B cell (primary cell): ENCODE measurements at places on chromosomes 5 and 9. TPM values are rescaled to one million over a fixed set of nuclear protein-coding genes. Genes with fewer than 3 reads are reported as not detected.

SUSD3 gene
- 68.7 and 85.0 TPM in 2 replicates for polyA plus RNA-seq

ZNF462 gene
- 0.06 TPM in 1 of 2 replicates, not detected in the other for polyA plus RNA-seq

GRCh38 chr5:109455598-109456096, 45.9 kb upstream of the PJA2 start:
- H3K27me3 ChIP-seq: no peaks in the 10 kb centered on the region
- no peaks in the 10 kb centered on the region for H3K4me1 ChIP-seq
- no peak for DNase-seq
- H3K27ac ChIP-seq: no peak overlapping the region

- peaks cover 28% of the 10 kb centered on the region for H3K4me1 ChIP-seq
- peaks cover 7% of the 10 kb centered on the region for H3K36me3 ChIP-seq
- no peak within 1 kb of the TSS for H3K4me3 ChIP-seq
- no peak within 1 kb of the TSS for H3K27ac ChIP-seq
- H3K27me3 ChIP-seq: no peaks in the 10 kb centered on the region
These were observed at the start of gene LTC4S for GRCh38 chr5:179793468-179794139. TSS of gene LTC4S (plus strand) at chr5:179793986. CDS start at chr5:179794081, 95 bp downstream.

- no peak overlapping the region for H3K27ac ChIP-seq
- no peak for DNase-seq
- H3K36me3 ChIP-seq: no peaks in the 10 kb centered on the region
- H3K4me1 ChIP-seq: no peaks in the 10 kb centered on the region
These were observed 760.9 kb upstream of the WWC1 start for GRCh38 chr5:167530548-167530947.

GRCh38 chr5:75242067-75242466, 5.4 kb upstream of the ANKRD31 start:
- H3K27me3 ChIP-seq: no peaks in the 10 kb centered on the region
- peaks cover 2% of the 10 kb centered on the region for H3K4me1 ChIP-seq
- no peak overlapping the region for H3K27ac ChIP-seq

GRCh38 chr9:117460743-117461142, 45.9 kb upstream of the ASTN2 start:
- H3K4me1 ChIP-seq: no peaks in the 10 kb centered on the region
- no peaks in the 10 kb centered on the region for H3K27me3 ChIP-seq
- DNase-seq: no peak
- H3K27ac ChIP-seq: no peak overlapping the region
- no peak overlapping the region for H3K4me3 ChIP-seq
- H3K36me3 ChIP-seq: no peaks in the 10 kb centered on the region

DNA sequence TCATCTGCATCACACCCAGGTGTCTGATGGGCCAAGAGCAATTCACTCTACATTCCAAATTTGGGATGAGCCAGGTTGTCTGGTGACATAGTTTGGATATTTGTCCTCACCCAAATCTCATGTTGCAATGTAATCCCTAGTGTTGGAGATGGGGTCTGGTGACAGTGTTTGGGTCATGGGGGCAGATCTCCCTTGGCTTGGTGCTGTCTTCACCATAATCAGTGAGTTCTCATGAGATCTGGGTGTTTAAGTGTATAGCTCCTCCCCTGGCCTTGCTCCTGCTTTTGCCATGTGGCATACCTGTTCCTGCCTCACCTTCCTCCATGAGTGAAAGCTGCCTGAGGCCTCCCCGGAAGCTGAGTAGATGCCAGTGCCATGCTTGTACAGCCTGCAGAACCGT, 7.4 kb upstream of the SIL1 start:
- no peaks in the 10 kb centered on the region for H3K4me1 ChIP-seq
- no peak for DNase-seq
- no peaks in the 10 kb centered on the region for H3K36me3 ChIP-seq
- no peaks in the 10 kb centered on the region for H3K27me3 ChIP-seq
- no peak overlapping the region for H3K27ac ChIP-seq
